ENCODE measurements at places on chromosomes 2 and 18. TPM values are rescaled to one million over a fixed set of nuclear protein-coding genes. Genes with fewer than 3 reads are reported as not detected.

- DNase-seq: no peak
Measured at GRCh38 chr2:25726522-25726921, 53.1 kb upstream of the DTNB start.

GRCh38 chr2:54944724-54945326, 105.4 kb downstream of the RTN4 start:
- no peak for DNase-seq

GRCh38 chr2:108936076-108936864, 52.8 kb downstream of the EDAR start:
- DNase-seq: peak; percentile 56

The APCDD1 gene
- total RNA-seq: 77.0 TPM

DNA sequence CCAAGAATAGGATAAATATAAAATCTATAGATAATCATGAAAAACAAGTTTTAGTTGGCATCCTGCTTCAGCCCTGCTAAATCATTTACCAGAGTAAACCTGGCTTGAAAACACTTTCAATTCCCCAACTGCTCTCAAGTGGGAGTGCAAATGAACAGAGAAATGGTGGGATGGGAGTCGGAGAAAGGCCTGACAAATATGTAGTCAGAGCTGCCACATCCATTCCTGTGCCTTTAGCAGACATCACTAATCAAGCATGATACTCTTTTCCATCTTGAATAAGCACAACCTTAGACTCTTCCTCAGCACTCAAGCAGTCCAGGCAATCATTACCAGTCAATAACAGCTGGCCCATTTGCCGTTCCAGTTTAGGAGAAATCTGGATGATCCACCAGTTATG, 101.3 kb downstream of the ANKRD44 start:
- DNase-seq: no peak

The IL1R2 gene
- total RNA-seq: 25.4 TPM

- no peak for DNase-seq
Measured at GRCh38 chr2:67938053-67938452, 124.8 kb downstream of the C1D start.

- DNase-seq: no peak
Measured at GRCh38 chr2:46076251-46076650, 221.0 kb upstream of the EPAS1 start.

- no peak for DNase-seq
Measured at GRCh38 chr2:71261534-71261933, 34.6 kb upstream of the PAIP2B start.

GRCh38 chr2:182542501-182543258, 115.8 kb upstream of the PDE1A start:
- DNase-seq: no peak

DNA sequence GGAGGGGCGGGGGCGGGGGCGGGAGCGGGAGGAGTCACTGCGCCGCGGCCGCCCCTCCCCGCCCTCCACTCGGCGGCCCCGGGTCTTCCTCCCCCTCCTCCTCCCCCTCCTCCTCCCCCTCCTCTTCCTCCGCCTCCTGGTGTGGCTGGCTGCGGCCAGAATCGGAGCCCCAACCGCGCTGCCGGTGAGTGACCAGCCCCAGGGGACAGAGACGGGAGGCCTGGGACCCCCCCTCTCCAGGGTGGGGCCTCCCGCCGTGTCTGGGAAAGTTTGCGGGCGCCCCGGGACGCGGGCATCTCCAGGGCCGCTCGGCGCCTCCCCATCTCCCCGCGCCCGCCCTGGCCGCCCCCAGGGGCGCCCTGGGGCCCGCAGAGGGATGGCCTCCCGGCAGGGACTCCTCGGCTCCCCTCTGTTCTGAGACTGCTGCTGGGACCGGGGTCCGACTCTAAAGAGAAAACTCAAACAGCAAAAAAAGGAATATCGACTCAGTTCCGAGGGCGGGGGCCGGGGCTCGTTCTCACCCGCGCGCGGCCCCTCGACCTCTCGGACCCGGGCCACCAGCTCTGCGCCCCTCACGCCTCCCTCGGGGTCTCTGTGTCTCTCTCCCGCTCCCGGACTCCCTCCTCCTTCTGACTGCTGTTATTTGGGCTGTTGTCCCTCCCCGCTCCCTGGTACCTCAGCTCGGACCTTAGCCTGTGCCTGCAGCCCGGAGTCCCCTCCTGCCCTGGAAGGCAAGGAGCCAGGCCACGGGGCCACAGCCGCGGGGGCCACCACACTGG, at the start of gene STON1:
TSS of gene STON1 (plus strand) at position 122 of the 779 bp plus-strand sequence. CDS start 50,480 bp downstream, outside the sequence.
- peak; percentile 75 for DNase-seq

- peak; percentile 12 for DNase-seq
Measured at GRCh38 chr2:240952496-240953246, 45.7 kb upstream of the SNED1 start.

DNA sequence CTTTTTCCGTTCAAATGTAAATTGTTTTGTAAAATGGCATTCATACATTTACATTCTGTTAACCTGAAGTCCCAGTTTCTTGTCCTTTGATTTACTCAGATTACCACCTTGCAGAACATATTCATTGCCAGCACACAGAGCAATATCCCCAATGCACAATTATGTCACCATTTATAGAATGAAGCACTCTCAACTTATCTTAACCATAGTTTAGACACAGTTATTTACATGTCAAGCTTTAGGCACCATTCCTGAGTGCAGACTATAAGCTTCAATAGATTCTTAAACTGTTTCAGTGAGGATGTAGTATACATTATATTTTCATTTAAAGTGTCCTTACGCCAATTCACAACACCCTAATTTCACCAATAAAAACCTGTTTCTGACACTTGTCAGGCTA, 1977.9 kb downstream of the SUCLG1 start:
- DNase-seq: no peak

The CTLA4 gene
- total RNA-seq: not detected

The FAP gene
- total RNA-seq: 16.7 TPM

DNA sequence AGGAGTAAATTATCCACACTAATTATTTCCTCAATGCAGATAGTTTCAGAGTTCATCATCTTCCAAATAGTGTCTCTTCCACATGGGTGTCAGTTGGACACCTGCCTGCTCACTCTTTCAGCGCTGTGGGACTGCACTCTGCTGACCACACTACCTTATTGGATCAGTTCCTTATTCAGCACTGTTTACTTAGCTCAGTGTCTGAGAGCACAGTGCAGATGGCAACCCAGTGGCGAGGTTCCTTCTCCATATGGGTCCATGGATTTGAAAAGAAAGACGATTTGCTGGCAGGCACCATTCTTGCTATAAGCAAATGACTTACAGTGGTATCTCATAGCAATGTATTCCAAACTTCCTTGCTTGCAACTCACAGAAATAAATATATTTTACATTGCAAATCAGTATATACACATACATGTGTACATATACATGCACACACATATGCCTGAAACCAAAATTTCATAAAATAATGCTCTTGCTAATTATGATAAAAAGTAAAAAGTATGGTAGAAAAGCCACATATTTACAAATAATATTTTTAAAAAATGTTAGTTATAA, 354.8 kb downstream of the INSIG2 start:
- DNase-seq: no peak

The CABYR gene
- total RNA-seq: not detected

DNA sequence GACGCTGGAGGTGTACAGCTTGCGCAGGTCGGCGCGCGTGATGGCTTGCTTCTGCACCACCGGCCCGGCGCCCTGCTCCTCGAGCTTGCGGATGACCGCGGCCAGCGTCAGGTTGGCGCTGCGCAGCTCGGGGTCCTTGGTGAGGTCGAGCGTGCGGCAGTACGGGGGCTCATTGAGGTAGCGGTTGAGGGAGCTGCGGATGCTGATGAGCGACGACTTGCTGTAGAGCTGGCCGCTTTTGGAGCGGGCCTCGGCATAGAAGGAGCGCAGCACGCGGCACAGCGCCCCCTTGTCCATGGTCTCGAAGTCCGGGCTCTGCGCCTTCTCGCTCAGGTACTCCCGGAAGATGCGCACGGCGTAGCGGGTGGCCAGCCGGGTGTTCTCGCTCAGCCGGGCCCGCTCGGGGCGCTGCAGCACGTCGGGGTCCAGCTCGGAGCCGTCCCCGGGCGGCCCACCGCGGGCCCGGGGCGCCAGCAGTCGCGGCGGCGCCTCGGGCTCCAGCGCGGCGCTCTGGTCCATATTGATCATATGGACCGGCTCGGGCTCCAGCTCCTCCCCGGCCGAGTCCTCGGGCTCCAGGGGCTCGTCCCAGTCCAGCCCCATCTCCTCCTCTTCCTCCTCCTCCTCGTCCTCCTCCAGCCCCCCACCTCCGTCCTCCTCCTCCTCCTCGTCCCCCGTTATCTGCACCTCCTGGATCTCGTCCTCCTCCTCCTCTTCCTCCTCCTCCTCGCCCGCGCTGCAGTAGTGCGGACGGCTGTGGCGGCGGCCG, 523 bp downstream of the KCTD1 start:
- DNase-seq: no peak

- DNase-seq: no peak
Measured at GRCh38 chr2:188477564-188478103, 186.0 kb downstream of the GULP1 start.

The IL37 gene
- total RNA-seq: not detected

The CASP10 gene
- total RNA-seq: 7.8 TPM

DNA sequence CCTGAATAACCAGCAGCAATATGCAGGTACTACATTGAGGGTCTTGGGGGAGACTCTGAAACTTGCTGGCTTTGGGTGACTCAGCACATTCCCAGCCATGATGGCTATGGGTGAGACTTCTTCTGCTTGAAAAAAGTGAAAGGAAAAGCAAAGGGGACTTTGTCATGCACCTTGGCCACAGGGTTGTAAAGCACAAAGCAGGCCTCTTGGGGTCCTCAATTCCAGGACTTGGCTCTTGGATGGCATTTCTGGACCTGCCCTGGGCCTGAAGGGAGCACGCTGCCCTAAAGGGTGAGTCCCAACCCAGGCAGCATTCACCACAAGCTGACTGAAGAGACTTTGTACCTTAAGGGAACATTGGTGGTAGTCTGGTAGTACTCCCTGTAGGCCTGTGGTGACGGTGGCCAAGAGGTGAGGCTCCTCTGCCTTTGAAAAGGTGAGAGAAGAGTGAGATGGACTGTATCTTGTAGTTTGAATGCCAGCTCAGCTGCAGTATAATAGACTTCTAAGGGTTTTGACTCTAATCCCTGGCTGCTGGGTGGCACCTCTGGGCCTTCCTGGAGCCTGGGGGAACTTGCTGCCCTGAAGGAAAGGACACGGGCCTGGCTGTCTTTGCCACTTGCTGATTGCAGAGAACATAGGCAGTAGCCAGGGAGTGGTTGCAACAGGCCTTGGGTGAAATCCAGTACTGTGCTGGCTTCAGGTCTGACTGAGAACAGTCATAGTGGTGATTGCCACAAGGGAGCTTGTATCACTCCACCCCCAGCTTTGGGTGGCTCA, 36.5 kb upstream of the CYTIP start:
- peak; percentile 74 for DNase-seq

The IL1B gene
- not detected for total RNA-seq

DNA sequence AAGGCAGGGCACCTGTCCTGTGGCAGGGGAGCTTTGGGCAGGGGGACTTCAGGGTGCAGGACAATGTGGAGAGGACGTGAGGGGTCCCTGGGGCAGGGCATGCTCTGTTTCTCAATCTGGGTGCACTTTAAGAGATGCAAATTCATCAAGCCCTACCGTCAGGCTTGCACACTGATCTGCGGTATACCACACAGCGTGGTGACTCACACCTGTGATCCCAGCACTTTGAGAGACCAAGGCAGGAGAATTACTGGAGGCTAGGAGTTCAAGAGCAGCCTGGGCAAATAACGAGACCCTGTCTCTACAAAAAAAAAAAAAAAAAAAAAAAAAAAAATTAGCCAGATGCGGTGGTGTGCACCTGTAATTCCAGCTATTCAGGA, 10.2 kb upstream of the GPC1 start:
- DNase-seq: no peak

DNA sequence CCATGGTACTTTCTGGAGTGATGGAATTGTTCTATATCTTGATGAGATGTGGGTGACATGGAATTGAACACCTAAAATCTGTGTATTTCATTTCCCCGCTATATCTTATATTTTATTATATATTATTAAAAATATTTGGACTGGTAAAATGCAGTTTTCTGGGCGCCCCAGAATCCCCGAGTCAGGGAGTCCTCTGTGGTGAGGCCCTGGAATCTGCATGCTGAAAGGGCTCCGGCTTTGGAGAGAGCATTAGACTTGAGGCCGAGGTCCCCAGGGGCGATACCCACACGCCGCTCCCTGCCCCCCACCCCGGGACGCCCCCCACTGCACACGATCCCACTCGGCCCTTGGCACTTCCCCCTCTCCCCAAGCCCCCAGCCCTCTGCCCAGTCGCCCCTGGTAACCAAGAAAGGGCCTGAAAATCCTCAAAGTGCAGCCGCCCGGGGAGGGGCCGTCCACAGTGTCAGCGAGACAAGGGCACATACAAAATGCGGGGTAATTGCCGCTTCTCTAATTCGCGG, 126.0 kb downstream of the ZFP36L2 start:
- DNase-seq: no peak

DNA sequence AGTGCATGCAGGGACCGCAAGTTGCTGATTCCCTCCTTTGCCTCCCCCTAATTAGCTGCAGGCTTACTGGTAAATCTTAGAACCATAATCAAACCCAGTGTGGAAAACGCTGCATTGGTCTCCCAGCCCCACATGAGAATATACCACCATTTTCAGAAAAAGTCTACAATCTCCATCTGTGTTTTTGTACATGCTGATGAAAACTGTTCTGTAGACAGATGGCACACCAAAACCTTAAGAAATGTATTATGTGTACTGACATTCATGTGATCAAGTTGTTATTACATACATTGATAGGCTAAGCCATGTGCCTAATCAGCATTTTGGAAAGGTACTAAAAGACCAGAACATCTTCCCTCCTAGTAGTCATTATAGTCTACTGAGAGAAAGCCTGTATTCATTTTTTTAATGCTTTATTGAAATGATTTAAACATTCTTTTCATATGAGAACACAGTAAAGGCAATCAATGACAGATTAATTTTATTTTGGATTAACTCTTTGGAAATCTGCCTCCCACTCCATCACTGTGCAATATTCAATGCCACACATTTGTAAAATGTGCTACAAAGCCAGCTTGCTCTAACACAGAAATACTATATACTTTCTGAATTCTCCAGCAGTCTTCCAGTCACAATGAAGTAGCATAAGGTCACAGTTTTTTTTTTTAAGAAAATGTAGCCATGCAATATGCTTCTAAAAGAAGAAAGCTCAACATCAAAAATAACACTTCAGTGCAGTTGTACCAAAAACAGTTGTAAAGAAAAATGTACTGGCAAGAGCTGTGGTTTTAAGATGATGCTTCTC, 1.8 kb upstream of the CRYGA start:
- no peak for DNase-seq

DNA sequence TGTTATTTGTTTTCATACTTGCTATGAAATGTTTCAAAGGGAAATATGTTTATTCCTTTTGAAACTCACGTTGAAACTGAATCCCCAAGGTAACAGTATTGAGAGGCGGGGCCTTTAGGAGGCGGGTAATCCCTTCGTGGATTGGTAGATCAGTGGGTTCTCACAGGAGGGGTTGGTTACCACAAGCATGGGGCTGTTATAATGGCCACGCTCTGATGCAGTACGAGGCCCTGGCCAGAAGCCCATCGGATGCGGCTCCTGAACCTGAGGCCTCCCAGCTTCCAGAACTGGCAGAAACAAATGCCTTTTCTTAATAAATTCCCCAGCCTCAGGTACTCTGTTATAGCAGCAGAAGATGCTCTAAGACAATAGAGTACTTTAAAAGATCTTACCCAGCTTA, 135.7 kb downstream of the ASB1 start:
- no peak for DNase-seq

Measured in ascending aorta (tissue), 2 donors.